ENCODE measurements at places on chromosomes 6 and 20.

- DNase-seq, result no peak
These were observed 96.2 kb downstream of the GRM4 start for GRCh38 chr6:34049395-34050342.

GRCh38 chr6:16450821-16451220 lies 212.4 kb downstream of the GMPR start:
- peak; percentile 85 for DNase-seq

DNA sequence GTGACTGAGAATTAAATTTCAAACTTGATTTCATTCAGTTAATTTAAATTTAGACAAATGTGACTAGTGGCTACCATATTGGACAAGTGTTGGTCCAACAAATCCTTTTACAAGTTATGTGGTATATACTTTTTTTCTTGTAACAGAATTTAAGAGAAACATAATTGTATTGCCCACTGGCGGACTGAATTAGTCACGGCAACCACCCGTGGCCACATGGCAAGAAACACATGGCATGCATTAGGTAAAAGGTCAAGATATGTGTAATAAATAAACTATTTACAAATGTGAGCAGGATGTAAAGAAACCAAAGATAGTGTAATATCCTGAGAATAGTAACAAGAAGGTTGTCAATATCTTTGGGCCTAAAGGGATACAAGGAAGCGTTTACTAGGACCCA lies 91.2 kb downstream of the LCA5 start:
- DNase-seq, result no peak

GRCh38 chr6:155850408-155850841 lies 394.8 kb upstream of the NOX3 start:
- DNase-seq, result peak; percentile 52

DNA sequence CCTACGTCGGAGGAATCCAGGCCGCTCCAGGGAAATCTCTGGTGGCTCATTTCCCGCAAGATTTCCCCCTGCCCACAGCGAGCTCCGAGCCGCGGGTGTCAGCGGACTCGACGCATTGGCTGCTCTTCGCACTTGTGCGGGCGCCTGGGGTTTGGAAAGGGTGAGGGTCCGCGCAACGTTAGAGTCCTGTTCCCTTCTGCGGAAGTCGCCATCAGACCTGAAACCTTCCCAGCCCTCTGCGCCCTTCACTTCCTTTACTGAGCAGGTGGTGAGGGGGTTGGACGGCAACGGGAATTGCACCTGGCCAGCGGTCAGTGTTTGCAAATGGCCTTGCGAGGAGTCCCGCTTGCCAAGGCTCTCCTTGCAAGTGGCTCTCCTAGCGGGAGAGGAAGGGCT lies 8.4 kb downstream of the PAX1 start:
- no peak for DNase-seq

DNA sequence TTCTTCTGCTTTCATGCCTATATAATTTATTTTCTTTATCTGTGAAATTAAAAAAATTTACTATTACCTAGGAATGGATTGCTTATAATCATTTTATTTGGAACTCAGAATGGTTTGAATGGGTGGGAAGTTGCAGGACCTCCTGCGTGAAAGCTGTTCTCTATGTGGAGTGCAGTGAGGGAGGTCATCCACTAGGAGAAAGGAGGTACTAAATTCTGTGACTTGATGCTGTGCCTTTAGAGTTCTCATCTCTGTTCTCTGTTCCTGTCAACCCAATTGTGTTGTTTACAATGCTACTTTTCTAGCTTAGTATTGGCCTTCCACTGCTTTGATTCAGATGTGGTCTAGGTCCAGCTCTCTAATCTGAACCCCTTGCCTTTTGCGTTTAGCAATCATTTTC lies 65.0 kb upstream of the HIVEP1 start:
- no peak for DNase-seq

DNA sequence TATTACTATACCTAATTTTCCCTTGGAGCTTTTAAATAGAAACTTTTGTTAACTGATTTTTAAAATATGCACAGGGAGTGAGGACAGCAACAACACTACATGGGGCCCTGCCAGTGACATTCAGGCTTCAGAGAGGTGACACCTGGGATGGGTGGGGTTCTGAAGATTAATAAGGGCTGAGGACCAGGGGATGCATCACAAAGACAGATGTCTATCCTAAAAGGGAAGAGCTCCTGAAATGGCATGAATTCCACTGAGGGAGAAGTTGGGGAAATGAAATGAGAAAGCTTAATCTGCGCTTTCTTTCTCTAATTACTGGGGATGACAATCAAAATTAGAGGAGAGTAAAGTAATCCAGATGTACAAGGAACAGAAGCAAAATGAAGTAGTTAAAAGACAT lies 162.8 kb downstream of the BTBD9 start:
- no peak for DNase-seq

DNA sequence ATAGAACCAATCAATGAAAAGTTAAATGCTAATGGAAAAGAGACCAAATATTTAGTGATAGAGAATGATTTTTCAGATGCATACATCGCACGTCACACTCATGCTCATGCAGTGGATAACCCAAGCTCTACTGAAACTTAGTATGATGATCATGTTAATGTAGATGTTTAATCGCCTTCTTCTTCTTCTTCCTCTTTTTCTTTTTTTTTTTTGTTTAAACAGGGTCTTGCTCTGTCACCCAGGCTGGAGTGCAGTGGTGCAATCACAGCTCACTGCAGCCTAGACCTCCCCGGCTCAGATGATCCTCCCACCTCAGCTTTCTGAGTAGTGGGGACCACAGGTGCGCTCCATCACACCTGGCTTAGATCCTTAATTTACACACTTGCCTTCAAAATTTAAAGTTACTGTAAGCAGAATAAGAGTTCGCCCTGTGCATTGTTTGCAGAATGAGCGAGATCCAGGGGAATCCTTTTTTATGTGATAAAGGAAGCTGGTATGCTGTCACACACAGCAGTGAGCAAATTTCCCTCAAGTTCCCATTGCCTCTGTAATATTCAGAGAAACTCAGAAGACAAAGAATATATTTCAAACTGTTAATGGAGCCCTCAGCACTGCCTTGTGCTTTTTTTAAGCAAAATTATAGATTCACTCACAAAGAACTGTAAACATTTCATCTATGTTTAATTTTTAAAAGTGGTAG lies 194.2 kb upstream of the SGK1 start:
- no peak for DNase-seq

- DNase-seq, result peak; percentile 25
These were observed 1.2 kb downstream of the MAK start for GRCh38 chr6:10837009-10837621.

DNA sequence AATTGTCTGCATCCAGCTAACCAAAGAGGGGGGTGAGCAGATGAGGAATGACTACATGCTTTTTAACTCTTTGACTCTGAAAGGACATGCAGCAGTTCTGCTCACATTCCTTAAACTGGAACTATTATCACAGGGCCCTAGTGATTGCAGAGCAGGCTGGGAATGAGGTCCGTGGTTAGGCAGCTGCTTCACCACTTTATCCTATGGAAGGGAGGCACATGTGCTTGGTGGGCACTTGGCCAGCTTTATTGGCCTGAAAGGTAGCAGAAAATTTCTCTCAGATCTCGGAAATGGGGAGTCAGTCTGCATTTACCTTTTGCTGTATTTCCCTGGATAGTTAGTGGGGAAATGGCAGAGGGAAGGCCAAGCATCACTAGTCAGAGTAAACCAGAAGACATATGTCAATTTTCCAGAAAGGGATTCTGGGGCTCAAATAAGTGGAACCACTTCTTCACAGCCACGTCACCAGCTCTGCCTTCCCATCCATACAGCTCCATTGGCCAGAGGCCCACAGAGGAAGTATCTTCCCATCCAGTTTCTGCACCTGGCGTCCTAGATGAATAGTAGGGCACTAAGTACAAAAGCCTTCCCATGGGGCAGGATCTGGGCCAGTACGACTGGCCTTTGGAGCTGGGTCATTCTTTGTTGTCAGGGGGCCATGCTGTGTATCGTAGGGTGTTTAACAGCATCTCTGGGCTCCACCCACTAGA lies 444.8 kb downstream of the PTPRT start:
- no peak for DNase-seq

DNA sequence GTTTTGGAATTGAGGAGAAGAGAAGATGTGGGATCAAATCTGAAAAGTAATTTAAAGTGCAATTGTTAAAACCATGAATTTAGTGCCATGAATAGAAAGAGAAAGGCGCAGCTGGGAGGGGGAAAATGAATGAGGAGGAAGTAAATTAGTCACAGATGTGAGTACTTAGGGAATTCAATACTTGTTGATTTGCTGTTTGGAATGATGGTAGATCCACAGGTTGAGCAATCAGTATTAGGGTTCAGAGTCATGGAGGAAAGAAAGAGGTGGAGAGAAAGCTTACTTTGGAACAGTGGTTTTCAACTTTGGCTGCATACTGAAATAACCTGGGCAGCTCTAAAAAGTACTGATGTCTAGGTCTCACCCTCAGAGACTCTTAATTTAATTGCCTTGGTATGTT lies 229.7 kb upstream of the ASCC3 start:
- peak; percentile 60 for DNase-seq

DNA sequence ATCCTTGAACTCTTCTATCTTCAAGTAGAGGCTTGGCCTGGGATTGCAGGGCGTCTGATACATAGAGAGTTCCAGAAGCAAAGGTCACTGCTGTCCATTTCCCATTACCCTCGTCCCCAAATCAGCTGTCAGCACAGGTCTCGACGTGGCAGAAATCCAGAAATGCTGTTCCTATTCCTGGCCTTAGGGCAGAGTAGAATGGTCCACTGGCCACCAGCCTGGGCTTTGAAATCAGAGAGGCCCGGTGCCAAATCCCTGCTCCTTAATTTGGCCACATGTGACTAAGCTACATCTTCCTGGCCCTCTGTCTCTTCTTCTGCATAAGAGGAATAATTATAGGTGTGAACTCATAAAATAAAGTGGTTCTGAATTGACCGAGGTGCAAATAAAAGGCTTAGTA lies 40.9 kb upstream of the FAM83D start:
- no peak for DNase-seq

- DNase-seq, result no peak
These were observed 392.3 kb upstream of the CITED2 start for GRCh38 chr6:139766796-139767195.

DNA sequence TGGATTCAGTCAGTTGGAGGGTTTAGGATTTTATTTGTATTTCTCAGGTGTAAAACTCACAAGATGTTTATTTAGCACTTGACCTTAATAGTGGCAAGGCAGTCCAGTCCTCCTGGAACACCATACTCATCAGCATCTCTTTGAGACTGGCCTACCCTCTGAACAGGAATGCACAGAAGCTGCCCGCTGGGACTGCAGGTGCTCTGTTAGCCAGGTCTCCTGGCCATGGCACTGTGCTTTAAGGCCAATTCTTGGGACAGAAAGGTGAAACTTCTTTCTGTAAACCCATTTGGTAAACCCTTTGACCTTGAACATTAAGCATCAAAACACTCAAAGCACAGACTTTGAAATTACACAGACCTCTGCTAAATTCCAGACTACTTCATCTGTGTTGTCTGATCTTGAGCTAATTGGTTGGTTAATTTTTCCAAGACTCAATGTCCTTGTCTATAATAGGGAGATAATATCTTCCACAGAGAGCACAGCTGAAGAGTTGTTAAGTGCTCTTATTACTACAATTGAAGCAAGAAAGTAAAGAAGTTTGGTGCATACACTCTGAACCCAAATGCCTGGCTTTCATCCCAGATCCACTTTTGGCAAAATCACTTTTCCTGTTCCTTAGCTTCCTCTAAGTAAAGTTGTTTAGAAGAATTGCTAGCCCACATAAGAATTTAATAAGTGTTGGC lies 54.9 kb upstream of the NT5E start:
- DNase-seq, result peak; percentile 55

- DNase-seq, result peak; percentile 54
These were observed 24.6 kb upstream of the GATA5 start for GRCh38 chr20:62500237-62500864.

GRCh38 chr6:27426045-27426620 lies 37.6 kb downstream of the ZNF391 start:
- DNase-seq, result no peak

DNA sequence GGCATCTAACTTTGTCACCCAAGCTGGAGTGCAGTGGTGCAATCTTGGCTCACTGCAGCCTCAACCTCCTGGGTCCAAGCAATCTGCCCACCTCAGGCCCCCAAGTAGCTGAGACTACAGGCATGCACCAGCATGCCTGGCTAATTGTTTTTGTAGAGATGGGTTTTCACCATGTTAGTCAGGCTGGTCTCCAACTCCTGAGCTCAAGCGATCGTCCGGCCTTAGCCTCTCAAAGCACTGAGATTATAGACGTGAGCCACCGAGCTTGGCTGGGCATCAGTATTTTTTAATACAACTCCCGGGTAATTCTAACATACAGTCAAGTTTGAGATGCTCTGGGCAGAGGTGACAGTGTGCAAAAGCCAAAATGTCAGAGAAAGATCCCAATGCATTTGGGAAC lies 73.5 kb downstream of the NFATC2 start:
- no peak for DNase-seq

- DNase-seq, result no peak
These were observed 196.3 kb upstream of the SUPT3H start for GRCh38 chr6:45574014-45574461.

DNA sequence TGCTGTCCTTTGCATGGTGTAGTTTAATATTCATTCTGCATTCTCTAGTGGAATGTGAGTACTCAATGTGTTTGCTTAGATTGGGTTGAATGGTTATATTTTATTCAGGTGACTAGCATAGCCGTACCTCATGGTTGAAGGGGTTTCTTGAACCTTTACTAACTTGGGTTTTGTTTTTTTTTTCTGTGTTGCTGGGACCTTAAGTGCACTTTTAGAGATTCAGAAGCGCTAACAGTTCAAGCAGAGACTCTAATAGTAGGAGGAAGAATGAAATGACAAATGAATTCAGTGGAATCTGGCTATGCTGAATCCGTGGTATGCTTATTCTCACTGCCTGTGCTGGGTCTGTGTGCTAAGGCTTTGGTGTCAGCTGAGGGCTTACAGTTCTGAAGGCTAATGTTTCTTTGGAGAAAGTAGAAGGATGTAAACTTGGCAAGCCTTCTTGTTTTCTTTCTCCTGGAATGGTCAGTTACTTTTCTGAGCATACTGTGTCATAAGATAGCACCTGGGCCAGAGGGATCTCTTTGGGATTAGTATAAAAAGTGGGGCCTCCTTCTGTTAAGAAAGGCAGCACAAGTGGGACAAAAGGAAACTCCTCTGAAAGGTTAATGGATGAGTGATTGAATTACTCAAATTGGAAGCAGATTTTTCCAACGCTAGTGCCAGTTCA lies 28.7 kb downstream of the RNF144B start:
- peak; percentile 32 for DNase-seq
